Hippocampal formation (tissue), 2 donors: ENCODE measurements at places on chromosomes 7 and 10.

- no peak for DNase-seq
These were observed 13.4 kb downstream of the MMRN2 start for GRCh38 chr10:86944031-86944419.

GRCh38 chr7:43791-44540 lies 148.4 kb upstream of the FAM20C start:
- DNase-seq = no peak

GRCh38 chr10:96896884-96897589 lies 64.9 kb downstream of the LCOR start:
- no peak for DNase-seq

DNA sequence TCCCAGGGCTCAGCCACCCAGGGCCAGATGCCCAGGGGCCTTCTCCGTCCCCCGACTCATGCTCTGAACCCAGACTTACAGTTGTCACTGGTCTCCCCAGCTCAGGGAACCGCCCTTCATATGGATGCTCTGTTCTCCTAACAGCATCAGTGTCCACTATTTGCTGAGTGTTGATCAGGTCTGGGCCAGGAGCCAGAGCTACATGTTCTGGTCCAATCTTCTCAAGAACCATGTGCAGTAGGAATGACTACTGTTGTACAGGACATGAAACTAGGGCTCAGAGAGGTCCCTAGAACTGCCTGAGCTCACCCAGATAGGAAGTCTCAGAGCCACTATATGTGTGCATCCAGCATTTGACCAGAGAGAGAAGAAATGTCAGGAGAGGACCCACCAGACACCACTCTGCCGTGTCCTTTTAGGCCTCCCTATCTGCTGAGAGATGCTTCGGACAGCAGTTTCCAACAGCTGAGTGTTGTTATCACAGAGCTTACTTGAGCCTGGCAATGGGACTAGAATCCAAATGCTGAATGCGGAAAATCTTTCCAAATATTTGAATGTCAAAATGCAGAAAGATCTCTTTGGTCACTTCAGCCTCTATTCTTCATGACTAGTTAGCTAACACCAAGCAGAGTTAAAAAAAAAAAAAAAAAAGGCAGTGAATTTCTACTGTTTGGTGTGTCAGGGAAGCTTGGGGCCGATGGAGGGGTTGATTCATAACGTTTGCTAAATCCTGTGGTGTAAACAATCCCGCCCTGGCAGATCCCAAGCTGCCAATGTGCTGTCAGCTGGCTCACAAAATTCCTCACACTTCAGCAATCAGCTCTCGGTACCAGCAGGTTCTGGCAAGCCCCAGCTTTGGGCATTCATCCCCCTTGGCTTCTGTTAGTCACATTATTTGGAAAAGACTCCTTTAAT lies 246.1 kb downstream of the TNS3 start:
- DNase-seq = peak; percentile 68

DNA sequence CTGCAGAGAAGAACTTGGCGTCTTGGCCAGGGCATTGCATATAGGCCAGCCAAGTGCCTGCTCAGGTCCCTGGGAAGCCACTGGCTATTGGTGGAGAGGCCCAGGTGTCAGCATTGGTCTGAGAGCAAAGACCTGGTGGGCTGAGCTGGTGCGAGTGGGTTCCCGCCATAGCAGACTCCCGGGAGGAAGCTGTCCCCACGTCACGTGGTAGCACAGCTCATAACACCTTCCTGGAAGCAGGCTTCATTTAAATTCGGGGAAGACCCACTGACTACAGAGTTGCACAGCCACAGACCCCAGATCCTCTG lies 130.5 kb downstream of the WDR37 start:
- no peak for DNase-seq

DNA sequence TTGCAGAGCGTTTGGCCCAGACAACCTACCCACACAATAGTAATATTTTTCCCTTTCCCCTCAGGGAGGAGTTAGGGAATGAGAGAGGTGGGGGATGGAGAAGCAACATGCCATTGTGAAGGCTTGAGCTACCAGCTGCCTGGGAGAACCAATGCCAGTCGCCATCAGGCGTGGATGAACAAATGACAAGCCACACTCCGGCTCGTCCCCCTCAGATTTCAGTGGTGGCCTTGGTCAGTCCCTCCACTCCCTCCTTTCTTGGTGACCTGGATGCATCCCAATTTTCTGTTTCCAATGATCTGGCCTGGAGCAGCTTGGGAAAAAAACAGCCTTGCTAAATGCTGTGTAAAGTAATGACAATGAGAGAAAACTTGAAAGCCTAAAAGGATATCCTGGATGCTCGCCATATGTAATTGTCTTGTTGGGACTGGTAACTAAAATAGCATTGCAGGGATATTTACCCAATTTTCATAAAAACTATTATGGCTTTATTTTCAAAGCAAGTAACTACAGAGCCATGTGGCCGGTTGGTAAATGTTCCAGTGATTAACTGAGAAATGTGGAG lies 110.7 kb downstream of the ICA1 start:
- no peak for DNase-seq

DNA sequence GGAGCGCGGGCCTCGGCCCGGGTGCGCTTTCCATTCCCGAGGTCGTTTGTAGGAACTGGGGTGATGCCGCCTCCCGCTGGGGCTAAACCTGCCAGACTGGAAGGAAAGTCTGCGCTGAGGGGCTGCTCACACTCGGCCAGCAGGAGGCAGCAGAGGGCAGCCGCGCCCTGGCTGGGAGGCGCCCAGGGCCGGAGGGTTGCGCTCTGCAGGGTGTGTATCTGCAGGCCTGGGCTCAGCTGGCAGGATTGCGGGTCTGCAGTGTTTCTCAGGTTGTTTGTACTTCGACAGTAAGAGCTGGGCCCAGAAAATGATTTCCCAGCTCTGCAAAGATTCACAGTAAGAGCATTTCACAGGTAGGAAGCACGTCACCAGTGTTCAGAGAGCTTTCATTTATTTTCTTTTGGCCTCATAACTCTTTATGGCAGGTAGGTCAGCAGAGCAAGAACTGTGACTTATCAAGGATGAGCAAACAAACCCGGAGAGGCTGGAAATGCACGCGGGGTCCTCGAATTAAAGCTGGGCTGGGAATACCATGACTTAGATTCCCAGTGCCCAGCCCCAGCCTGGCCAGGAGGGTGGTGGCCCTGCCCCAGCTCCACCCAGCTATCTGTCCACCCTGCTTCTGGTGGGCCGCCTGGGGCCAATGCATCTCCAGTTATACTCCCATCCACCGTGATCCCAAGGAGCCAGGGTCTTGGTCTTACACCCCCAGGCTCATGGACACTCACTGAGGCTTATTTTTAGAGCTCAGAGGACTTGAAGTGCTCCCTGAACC lies 15.2 kb upstream of the PPP2R2D start:
- DNase-seq = peak; percentile 61

DNA sequence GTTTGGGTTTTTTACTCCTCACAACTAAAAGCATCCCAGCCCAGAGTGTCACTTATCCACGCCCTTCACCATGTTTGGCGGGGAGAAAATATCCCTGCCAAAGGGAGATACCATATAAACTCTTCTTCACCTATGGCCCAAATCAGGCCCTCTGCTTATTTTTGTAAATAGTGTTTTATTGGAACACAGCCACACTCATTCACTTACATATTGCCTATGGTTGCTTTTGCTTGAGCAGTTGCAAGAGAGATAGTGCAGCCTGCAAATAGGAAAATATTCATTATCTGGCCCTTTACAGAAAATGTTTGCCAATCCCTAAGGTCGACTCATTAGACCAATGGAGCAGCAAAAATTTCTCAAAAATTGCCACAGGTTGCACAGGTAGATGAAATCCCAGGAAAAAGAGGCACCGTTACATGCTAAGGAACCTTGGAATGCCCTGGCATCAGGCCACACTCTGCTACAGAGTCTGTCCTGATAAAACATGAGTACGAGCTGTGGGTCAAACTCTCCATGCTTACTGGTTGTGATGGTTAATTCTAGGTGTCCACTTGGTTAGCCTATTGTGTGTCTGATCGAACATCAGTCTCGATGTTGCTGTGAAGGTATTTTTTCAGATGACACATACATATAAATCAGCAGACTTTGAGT lies 7.9 kb upstream of the RASSF4 start:
- DNase-seq = no peak

DNA sequence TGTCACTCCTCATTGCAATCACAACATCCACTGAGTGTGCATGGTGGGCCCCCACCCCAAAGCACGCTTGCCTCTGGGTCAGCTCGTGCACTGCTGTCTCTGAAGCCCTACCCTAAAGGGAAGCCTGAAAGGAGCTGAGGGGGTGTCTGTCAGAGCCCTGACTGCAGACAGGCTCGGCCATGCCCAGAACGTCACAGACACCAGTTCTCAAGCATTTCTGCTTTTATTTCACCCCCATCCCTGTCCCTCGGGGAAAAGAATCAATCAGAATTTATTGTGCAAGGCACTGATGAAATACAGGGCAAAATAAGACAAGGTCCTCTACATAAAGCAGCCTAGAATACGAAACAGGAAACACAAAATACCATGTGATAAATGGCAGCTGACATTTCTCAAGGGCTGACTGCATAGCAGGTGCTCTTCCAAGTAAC lies 231.8 kb downstream of the WDR37 start:
- no peak for DNase-seq

GRCh38 chr7:75573477-75574019 lies 81.4 kb downstream of the SPDYE5 start:
- no peak for DNase-seq

- DNase-seq = no peak
These were observed 277.7 kb upstream of the KLF6 start for GRCh38 chr10:4062751-4063150.

- no peak for DNase-seq
These were observed 41.4 kb downstream of the ZRANB1 start for GRCh38 chr10:124983321-124983720.

DNA sequence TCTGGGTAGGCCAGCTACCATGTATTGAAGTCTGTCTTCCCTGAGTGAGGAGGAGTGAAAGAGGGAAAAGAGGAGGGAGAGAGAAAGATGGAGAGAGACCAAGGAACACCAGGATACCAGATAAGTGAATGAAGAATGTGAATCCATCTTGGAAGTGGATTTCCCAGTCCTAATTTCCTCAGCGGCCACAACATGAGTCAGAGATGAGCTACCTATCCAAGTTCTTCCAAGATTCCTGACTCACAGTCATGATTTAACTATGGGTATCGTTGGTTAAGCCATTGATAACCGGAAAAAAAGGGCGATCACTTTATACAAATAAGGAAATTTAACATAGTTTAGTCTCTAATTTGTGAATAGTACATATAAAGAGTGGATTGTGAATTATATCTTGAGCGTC lies 561.8 kb downstream of the ATRNL1 start:
- DNase-seq = no peak

- DNase-seq = no peak
These were observed 34.1 kb downstream of the GSDME start for GRCh38 chr7:24723178-24723530.

GRCh38 chr10:33103863-33104379 lies 145.9 kb upstream of the ITGB1 start:
- no peak for DNase-seq

GRCh38 chr7:133704453-133704852 lies 422.7 kb upstream of the LRGUK start:
- no peak for DNase-seq

- DNase-seq = no peak
These were observed 165.8 kb downstream of the LRRC4 start for GRCh38 chr7:127865466-127865865.

- no peak for DNase-seq
These were observed 28.5 kb downstream of the EPC1 start for GRCh38 chr10:32318476-32318896.

GRCh38 chr10:3813986-3814837 lies 29.2 kb upstream of the KLF6 start:
- DNase-seq = no peak

- peak; percentile 69 for DNase-seq
These were observed 26.5 kb downstream of the DNAJB12 start for GRCh38 chr10:72328045-72328828.

GRCh38 chr7:66301737-66302136 lies 96.6 kb downstream of the TPST1 start:
- DNase-seq = no peak

- DNase-seq = no peak
These were observed 304.4 kb upstream of the LYZL1 start for GRCh38 chr10:28984431-28984830.

DNA sequence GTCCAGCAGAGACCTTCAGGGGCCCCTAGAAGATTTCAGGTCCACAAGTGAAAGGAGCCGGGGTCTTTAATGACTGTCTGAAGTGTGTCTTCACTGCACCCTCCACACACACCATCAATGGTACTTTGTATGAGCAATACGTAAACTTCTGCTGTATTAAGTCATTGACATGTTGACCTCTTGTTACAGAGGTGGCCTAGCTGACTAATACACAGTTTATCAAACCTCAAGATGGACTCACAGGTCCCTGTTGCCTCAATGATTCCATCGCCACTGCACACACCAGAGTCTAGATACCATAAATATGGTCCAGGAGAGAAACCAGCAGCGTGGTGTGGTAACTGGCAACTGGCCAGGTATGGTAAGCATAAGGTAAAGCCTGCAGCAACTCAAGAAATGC lies 19.5 kb downstream of the KCNMA1 start:
- no peak for DNase-seq

GRCh38 chr10:29643771-29644501 lies 9.2 kb upstream of the SVIL start:
- DNase-seq = no peak

GRCh38 chr7:93935102-93935501 lies 13.6 kb downstream of the GNG11 start:
- no peak for DNase-seq
